NCI-H1417 treated with DMSO at 0.1 percent for 48 hours (cell line): ENCODE measurements at places on chromosomes 5 and 9.

- DNase-seq, result no peak
Observed at GRCh38 chr9:125700791-125701190, 6.2 kb downstream of the MAPKAP1 start.

DNA sequence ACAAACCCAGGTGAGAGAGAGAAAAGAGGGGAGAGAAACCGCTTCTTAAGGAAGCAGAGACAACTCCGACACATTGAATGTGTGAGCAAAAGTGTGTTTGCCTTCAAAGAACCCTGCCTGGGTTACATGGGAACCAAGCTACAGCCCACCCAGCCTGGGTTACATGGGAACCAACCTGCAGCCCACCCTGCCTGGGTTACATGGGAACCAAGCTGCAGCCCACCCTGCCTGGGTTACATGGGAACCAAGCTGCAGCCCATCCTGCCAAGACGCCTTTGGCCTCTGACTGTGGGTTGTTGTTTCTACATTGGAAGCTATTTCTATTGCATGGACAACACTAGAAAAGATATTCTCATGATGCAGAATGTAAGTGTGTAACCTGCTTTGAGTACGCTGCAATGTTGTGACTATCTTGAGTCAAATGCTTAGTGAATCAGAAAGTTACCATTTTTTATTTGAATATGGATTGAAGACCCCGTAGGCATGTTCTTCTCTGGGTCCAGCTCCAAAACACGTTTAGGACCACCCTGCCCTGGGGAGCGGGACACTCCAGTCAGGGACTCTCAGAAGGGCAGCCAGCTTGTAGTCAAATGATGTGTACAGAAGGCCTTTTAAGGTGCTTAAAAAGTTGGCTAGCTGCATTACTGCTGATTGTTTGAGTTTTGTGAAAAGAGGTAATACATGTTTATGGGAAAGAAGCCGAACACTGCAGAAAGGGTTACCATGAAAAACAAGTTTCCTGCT is 39.1 kb upstream of the UNC5A start:
- DNase-seq, result no peak

DNA sequence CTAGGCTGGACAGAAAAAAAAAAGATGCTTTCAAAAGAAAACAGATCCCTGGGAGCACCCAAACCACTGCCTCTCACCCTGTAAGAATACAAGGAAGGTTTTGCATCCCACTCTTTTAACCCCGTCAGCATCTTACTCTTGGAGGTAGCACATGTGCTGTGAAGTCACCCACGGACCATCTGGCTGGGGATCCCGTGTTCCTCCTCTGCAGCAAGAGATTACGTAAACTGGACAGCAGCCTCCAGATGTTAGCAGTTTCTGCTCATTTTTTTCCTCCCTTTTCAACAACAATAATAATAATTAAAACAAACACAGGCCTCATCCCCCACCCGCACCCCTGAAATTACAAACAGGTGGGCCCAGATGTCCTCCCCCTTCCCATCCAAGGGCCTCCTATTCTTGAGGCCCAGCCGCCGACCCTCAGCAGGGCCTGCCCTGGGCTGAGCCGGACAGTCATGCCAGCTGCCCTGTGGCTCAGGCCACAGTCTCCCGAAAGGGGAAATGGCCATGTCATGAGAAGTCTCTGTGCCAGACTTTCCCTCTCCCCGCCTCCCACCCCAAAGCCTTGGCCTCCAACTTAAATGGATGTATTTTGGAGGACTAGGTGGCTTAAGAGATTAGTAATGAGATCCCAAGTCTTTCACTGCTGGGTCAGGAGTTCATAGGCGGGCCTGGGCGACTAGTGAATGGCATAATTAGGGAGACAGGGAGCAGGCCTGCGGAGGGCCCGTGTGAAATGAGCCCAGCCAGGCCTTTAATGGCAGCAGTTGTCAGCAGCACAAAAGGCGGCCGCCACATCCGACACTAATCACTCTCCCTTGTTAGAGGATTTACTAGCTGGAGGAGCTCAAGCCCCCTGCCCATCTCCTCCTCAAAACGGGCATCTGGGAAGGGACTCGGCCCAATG is 165.1 kb downstream of the PAPPA start:
- DNase-seq, result no peak

DNA sequence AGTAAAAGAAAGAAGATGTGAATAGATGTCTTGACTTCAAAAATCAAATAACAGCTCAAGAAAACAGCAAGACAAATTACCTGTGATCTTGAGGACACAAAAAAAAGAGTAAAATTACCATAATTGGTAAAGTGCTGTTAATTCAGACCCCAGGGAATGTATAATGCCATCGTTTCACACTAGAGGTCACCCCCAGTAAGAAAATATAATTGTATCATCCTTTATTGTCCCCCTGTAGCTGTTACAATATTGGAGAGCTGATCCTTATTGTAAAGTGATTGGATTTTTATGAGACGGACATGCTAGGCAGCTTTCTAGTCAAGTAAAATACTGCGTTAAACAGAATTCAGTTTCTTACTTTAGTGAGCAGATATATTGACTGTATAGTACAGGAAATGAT is 377.0 kb downstream of the TLE1 start:
- no peak for DNase-seq

DNA sequence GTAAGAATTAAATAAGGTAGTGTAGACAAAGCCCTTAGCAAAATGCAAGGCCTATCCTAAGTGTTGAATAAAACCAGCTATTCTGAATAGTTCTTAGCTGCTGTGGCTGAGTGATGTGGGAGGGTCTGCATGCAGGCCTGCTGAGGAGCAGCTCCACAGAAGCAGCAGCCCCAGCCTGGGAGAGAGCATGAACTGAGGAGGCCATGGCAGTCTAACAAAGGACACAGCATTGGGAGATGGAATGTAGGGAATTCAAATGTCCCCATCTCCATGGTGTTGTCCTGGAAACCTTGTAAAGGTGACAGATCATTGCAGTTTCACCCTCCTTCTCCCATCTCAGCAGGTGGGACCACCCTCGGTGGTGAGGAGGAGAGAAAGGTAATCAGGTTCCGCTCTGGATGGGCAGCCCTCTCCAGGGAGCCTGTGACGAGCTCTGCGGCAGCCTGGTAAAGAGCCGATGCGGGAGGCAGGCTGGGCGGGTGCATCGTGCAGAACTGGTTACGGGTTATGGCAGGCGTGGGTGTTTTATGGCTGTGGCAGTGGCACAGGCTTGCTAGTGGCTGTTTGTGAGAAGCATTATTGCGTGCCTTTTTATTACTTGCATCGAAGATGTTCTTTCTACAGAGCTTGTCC is 199.9 kb upstream of the GLRA1 start:
- no peak for DNase-seq

DNA sequence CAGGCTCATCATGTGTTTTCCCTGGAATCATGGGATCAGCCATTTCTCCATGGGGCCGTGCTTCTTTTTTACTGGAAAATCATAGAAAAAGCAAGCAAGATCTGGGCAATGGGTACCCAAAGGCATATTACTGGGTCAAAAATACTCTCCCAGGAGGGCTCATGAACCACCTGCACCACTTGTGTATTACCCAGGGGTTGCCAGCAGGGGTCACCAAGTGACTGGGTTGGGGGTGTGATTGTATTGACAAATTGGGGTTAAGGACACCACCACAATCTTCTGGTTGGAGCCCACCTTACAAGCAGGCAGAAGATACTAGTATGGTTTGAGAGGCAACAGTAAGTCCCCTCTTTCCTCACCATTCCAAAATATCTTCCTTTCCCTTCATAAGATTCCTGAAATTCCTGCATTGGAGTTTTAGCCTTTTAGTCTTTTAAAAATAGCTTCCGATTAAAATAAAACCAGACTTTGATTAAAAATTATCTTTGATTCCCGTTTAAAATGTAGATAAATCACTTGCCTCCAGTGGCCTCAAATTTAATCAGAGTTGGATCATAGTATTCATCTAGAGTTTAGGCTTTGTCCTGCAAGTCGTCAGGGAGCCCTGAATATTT is 603.3 kb downstream of the KIF4B start:
- DNase-seq, result no peak

DNA sequence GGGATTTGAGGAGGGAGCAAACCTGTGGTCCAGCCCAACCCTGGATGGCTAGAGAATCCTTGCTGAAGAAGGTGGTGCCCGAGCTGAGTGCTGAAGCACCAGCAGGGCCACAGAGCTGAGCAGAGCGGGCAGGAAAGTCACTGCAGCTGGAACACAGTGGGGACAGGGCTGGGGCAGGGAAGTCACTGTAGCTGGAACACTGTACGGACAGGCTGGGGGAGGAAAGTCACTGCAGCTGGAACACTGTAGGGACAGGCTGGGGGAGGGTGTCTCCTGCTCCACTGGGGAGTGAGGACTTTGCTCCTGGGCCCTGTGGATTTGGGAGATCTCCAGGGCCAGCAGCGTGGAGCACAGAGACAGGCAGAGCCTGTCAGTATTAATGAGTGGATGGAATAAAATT is 9.0 kb upstream of the SUSD3 start:
- no peak for DNase-seq

DNA sequence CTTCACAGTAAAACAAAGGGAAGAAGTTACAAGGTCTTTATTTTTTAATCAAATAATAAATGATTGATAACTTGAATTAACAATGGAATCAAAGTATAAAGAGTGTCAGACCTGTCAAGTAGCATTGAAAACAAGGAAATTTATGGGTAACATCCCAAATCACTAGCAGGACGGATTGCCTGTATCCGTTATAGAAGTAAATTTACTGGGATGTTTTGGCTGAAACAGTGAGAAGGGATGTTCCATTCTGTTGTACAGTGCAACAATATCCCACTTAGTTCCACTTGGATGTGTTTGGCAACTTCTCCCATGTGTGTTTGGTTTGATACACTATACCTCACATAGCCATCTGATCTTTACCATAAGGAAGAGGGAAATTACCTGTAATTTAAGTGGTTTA is 421.0 kb upstream of the CHD1 start:
- no peak for DNase-seq

GRCh38 chr9:99354104-99354503 is 132.0 kb downstream of the SEC61B start:
- no peak for DNase-seq

DNA sequence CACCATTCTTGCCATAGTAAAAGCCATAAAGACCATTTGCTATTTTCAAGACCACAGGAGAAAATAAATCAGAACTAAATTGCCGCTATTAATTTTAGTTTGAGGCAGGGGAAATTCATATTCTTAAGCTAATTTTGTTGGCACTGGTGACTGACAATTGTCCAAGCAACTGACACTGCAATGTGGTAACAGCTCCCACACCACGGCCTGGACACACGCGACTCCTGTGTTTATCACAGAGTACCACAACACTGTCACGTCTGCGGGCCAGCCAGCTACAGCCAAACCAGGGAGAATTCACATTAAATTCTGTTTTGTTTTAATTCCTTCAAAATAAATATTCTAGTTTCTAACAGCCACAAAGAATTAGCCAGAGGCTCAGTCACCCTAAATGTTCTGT is 481.9 kb downstream of the CTNND2 start:
- no peak for DNase-seq

- peak; percentile 39 for DNase-seq
Observed at GRCh38 chr5:54217826-54218503, 92.4 kb downstream of the ARL15 start.

DNA sequence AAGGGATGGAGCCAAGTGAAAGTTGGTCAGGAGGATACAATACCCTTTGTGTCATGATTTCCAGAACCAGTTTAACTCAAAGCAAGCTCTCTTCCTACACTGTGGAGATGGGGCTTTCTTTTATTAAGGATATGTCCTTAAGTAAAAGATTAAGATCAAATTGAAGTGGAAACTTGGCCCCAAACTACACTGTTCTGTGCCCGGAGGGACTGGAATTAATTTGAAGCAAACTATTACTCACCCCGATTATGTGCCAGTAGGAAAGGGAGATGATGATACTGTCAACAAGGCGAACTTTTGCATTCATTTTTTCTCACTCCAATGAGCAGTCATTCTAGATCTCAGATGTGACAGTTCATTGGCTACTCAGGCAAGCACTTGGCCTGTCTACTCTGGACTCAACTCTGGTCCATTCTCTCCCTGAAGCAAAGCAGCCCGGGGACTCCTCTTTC is 186.7 kb downstream of the NTRK2 start:
- no peak for DNase-seq

DNA sequence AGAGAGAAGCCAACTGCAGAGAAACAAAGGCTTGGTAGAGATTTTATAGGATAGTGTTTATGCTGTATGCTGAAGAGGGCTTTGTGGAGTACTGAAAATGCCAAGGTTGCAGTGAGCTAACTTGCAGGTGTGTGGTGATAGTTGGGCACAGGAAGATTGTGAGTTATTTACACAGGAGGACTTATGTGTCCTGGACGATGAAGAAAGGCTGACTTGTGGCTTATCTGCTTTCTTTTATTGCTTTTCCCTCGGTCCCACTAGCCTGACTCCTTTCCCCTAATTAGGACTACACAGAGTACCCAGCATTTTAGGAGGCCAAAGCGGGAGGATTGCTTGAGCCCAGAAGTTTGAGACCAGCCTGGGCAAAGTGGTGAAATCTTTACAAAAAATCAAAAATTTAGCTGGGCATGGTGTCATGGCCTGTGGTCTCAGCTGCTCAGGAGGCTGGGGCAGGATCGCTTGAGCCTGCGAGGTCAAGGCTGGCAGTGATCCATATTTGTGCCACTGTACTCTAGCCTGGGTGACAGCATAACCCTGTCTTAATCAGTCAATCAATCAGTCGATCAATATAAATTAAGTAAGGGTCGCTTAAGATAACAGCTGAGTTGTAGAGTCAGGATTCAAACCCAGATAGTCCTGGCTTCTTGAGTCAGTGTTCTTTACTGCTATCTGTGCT is 61.9 kb downstream of the UBE2R2 start:
- no peak for DNase-seq

- DNase-seq, result no peak
Observed at GRCh38 chr5:93510626-93511380, 70.2 kb downstream of the NR2F1-AS1 start.

DNA sequence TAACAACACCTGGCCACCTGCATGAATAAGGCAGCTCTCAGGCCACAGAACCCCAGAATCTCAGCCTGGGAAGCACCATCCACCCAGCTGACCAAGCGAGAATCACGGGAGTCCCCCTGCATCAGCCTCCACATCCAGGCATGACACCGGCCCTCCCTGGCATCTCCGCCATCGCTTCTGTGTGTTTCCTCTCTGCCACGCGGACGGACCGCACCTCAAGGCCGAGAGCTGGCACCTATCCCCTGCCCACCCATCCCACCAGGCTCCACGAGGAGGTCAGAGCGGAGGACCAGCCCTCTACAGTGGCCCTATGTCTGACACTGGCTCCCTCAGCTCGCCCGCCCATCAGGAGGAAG is 134.7 kb downstream of the COL23A1 start:
- DNase-seq, result no peak

- no peak for DNase-seq
Observed at GRCh38 chr9:19618816-19619215, 170.0 kb downstream of the SLC24A2 start.

GRCh38 chr9:113921396-113921925 is 45.4 kb downstream of the ZNF618 start:
- DNase-seq, result no peak

DNA sequence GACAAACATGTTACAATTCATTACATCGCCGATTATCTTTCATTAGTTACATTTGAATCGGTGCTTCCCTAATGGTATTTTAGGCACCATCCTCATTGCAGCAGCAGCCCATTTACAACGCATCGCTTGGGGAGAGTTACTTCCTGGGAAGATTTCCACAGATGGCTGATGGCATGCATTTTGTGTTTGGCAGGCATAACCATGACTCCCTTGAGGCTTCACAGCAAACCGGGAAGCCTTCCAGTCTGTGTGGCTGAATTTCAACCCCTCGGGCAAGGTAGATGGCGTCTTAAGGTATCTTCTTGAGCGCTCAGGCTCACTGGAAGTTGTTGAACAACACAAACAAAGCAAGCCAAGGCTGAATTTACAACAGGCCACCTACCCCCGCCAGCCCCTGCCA is 1.6 kb upstream of the DNAH5 start:
- DNase-seq, result no peak

GRCh38 chr5:74667396-74667795 is 17.6 kb upstream of the HEXB start:
- no peak for DNase-seq

- no peak for DNase-seq
Observed at GRCh38 chr9:70195456-70195855, 63.3 kb upstream of the SMC5 start.
